ENCODE measurements at places on chromosomes 4 and X. TPM values are rescaled to one million over a fixed set of nuclear protein-coding genes. Genes with fewer than 3 reads are reported as not detected.

DNA sequence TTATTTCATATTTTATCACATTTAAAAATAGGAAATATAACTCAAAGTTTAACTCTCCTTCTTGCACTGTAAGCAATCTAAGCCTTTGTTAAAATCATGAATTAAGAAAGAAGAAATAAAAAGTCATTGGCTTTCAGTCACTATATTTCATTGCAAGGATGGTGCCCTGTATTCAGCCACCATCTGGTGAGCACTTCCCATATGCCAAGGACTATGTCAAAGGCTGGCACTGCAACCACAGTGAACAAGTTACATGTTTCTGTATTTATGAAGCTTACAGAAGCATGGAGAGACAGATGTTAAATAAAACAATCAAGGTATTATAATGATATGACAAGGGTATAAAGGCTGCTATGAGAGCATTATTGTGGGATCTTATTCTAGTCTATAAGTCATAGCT lies 68.6 kb downstream of the PRKG2 start:
- H3K27me3 ChIP-seq: no peaks in the 10 kb centered on the region
- H3K27ac ChIP-seq: no peak overlapping the region
- H3K4me1 ChIP-seq: no peaks in the 10 kb centered on the region
- no peaks in the 10 kb centered on the region for H3K36me3 ChIP-seq

GRCh38 chrX:108993909-108994308 lies 257.5 kb upstream of the IRS4 start:
- no peaks in the 10 kb centered on the region for H3K4me1 ChIP-seq
- no peak for DNase-seq
- no peak overlapping the region for H3K27ac ChIP-seq

DNA sequence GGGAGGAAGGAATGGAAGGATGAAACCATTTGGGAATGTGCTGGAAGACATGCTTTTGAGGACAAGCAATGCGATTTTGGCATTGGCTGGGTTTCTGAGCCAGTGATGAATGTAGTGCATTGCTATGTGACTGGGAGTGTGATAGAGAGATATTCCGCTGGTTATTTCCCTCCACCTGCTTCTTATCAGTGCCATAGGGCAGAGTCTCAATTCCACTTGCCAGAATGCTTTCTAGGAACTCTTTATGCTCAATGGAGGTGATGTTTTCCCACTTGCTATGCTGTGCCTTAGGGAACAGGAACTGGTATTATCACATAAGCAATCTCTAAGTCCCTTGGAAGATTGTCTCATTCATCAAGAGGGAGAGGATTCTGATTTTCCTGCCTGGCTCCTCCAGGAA lies 28.0 kb downstream of the TBL1X start:
- H3K36me3 ChIP-seq: peaks cover 2% of the 10 kb centered on the region
- H3K4me3 ChIP-seq: no peak overlapping the region
- peaks cover 6% of the 10 kb centered on the region for H3K4me1 ChIP-seq
- no peak for DNase-seq
- H3K27ac ChIP-seq: no peak overlapping the region

GRCh38 chr4:25727711-25728493 lies 72.3 kb downstream of the SLC34A2 start:
- no peak overlapping the region for H3K4me3 ChIP-seq
- no peak for DNase-seq
- H3K36me3 ChIP-seq: no peaks in the 10 kb centered on the region
- H3K27me3 ChIP-seq: peaks cover 2% of the 10 kb centered on the region
- H3K27ac ChIP-seq: no peak overlapping the region

SPANXN4 gene
- total RNA-seq: not detected

DNA sequence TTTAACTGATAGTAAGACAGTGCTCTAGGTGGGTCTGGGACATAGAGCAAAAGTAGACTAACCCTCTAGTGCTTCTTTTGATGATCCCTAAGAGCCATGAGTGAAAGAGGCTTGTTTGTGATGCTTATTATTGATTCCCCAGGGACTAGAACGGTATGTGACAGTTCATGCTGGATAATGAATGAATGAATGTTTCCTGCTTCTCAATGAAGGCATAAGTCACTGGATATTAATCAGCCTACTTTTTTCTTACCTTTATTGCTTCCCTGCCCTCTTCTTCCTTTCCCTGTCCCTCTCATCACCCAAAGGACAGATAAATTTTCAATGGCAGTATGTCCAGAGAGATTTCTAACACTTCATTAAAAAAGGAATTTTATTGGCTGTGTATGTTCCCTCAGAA lies 486.2 kb downstream of the RPA4 start:
- H3K4me3 ChIP-seq: no peak overlapping the region
- no peaks in the 10 kb centered on the region for H3K27me3 ChIP-seq
- no peak overlapping the region for H3K27ac ChIP-seq
- DNase-seq: no peak
- no peaks in the 10 kb centered on the region for H3K4me1 ChIP-seq
- H3K36me3 ChIP-seq: peaks cover 2% of the 10 kb centered on the region

SPP1 gene
- total RNA-seq: 6.5 TPM

Data from osteocyte (in vitro differentiated cells).